ENCODE measurements at places on chromosomes 5 and 9. TPM values are rescaled to one million over a fixed set of nuclear protein-coding genes. Genes with fewer than 3 reads are reported as not detected.

Gene COL5A1
- total RNA-seq = 0.10 TPM

Gene ST6GALNAC4
- total RNA-seq = 22.3 TPM

Gene C1QTNF2
- not detected for total RNA-seq

Gene MINAR2
- total RNA-seq = not detected

Gene LPAR1
- total RNA-seq = not detected

Gene CYSRT1
- 0.17 TPM for total RNA-seq

Gene SET
- 669 TPM for total RNA-seq

DNA sequence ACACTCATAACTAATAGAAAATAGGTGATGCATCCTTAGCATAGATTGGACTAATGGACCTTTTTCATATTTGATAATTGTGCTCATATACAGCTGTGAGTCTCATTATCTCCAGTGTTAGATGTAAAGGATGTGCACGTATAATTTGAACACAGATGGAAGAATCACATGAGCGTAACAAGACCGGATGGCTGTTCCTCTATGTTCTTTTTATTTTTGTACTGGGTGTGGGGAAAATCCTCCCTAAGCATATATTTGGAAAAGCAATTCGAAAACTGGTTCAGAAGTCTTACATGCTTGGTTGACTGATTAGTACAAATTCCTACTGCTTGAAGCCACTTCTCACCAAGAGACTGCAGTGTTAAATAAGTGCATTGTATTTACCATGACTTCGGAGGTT is 230.2 kb downstream of the AOPEP start:
- no peaks in the 10 kb centered on the region for H3K27me3 ChIP-seq
- H3K4me3 ChIP-seq = no peak overlapping the region
- H3K27ac ChIP-seq = no peak overlapping the region

GRCh38 chr9:100368672-100369071 is 15.9 kb upstream of the TEX10 start:
- no peak overlapping the region for H3K4me3 ChIP-seq
- no peaks in the 10 kb centered on the region for H3K4me1 ChIP-seq
- no peak overlapping the region for H3K27ac ChIP-seq

DNA sequence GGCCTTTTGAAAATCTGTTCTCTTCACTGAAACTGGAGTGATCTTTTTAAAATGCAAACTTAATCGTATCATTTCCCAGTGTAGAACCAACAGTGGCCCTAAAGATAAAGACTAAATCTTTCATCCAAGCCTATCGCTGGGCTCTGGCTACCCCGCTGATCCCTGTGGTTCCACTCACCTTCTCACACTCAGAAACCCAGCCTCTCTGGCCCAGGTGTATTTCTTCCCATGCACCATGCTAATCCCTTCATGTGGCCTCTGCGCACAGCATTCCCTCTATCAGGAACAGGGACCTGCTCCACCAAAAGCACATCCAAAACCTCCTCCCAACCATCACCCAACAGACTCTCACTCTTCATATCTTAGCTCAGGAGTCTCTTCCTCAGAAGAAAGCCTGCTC is 214.1 kb upstream of the DAPK1 start:
- peaks cover 17% of the 10 kb centered on the region for H3K27me3 ChIP-seq
- H3K36me3 ChIP-seq = no peaks in the 10 kb centered on the region
- H3K4me1 ChIP-seq = no peaks in the 10 kb centered on the region
- DNase-seq = no peak

- H3K27ac ChIP-seq = peak overlapping the region; percentile 10
- peak overlapping the region; percentile 72 for H3K4me3 ChIP-seq
- H3K4me1 ChIP-seq = peaks cover 21% of the 10 kb centered on the region
These were observed 47.8 kb upstream of the PSD2 start for GRCh38 chr5:139747583-139748504.

DNA sequence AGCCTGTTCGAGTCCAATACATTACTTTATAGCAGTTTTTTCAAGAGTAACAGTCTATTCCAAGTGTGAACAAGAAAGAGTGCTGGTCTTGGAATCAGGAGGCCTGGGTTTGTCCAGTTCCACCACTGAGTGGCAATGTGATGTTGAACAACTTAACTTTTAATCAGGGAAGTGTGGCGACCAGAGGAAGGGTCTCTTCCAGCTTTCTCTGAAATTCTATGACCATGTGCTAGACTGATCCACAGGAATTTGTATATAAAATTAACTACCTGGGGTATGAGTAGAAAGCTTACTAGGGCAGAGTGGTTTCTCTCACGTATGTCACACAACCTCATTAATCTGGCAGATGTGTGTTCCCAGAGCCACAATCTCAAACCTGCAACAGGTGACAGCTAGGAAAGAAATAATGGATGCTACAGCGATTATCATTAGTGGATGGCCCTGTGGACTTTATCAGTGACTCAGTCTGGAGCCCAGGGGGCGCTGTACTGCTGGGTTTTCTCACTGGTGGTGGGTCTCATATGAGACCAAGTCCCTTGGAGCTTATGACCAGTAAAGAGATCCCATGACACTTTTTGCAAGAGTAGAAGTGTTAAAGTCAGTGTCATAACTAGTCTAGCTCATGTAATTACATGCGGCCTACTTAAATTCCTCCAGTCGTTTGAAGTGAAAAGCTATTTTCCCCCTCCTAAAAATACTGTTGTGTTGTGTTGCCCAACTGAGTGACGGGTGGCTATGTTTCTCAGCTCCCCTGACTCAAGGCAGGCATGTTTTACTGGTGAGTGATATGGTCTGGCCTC is 116.5 kb downstream of the GDNF start:
- H3K4me3 ChIP-seq = no peak overlapping the region
- peak; percentile 18 for DNase-seq
- peaks cover 26% of the 10 kb centered on the region for H3K4me1 ChIP-seq
- H3K27ac ChIP-seq = no peak overlapping the region
- H3K27me3 ChIP-seq = no peaks in the 10 kb centered on the region

DNA sequence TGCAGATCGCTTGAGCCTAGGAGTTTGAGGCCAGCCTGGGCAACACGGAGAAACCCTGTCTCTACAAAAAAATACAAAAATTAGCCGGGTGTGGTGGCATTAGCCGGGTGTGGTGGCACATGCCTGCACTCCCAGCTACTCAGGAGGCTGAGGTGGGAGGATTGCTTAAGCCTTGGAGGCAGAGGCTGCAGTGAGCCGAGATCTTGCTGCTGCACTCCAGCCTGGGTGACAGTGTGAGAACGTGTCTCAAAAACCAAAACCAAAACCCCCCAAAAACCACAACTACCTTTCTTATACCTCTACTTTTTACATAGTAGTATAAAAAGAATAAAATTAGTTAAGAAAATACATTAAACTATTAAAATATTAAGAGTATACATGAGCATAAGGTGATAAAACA is 121.2 kb downstream of the RAPGEF6 start:
- DNase-seq = peak; percentile 27
- no peak overlapping the region for H3K4me3 ChIP-seq
- no peaks in the 10 kb centered on the region for H3K27me3 ChIP-seq

- DNase-seq = no peak
- H3K27ac ChIP-seq = no peak overlapping the region
- no peaks in the 10 kb centered on the region for H3K36me3 ChIP-seq
These were observed 42.3 kb upstream of the ZSWIM6 start for GRCh38 chr5:61289669-61290306.

GRCh38 chr9:37798677-37799076 is 1.9 kb upstream of the DCAF10 start:
- peak overlapping the region; percentile 54 for H3K27ac ChIP-seq
- no peak overlapping the region for H3K4me3 ChIP-seq
- peaks cover 2% of the 10 kb centered on the region for H3K36me3 ChIP-seq
- H3K4me1 ChIP-seq = peaks cover 33% of the 10 kb centered on the region
- no peaks in the 10 kb centered on the region for H3K27me3 ChIP-seq

- H3K27ac ChIP-seq = no peak overlapping the region
- H3K36me3 ChIP-seq = peaks cover 55% of the 10 kb centered on the region
- H3K27me3 ChIP-seq = no peaks in the 10 kb centered on the region
- no peak overlapping the region for H3K4me3 ChIP-seq
- no peak for DNase-seq
- no peaks in the 10 kb centered on the region for H3K4me1 ChIP-seq
These were observed 199.4 kb downstream of the GAPVD1 start for GRCh38 chr9:125460883-125461635.

DNA sequence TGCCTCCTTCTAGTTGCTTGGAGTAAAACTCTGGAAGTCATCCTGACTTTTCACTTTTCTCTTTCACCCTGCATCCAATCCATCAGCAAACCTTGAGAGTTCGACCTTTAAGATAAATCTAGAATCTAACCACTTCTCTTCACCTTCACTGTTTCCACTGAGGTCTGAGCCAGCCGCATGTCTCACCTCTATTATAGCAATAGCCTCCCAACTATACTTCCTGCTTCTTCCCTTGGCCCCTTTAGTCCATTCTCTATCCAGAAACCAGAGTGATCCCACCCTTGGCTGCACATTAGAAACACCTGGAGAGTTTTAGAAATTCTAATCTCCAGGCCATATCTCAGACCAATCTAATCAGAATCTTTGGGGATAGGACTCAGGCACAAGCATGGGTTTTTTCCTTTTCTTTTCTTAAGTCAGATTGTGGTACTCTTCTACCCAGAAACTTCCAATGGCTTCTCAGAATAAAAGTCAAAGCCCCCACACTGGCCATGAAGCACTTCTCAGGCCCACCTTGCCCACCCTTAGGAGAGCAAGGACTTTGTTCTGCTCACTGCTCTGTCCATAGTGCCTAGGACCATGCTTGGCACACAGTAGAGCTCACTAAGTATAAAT is 33.1 kb downstream of the MFAP3 start:
- peaks cover 11% of the 10 kb centered on the region for H3K4me1 ChIP-seq
- no peaks in the 10 kb centered on the region for H3K36me3 ChIP-seq
- no peak for DNase-seq
- H3K4me3 ChIP-seq = no peak overlapping the region

GRCh38 chr9:127613583-127613954 is 1.5 kb downstream of the STXBP1 start:
- peak overlapping the region; percentile 79 for H3K4me3 ChIP-seq
- no peaks in the 10 kb centered on the region for H3K36me3 ChIP-seq
- H3K4me1 ChIP-seq = peaks cover 18% of the 10 kb centered on the region
- DNase-seq = no peak
- no peak overlapping the region for H3K27ac ChIP-seq
- peaks cover 15% of the 10 kb centered on the region for H3K27me3 ChIP-seq

GRCh38 chr5:68428231-68428811 is 212.8 kb downstream of the PIK3R1 start:
- no peak overlapping the region for H3K27ac ChIP-seq
- H3K36me3 ChIP-seq = no peaks in the 10 kb centered on the region
- DNase-seq = no peak
- peaks cover 5% of the 10 kb centered on the region for H3K27me3 ChIP-seq
- peaks cover 54% of the 10 kb centered on the region for H3K4me1 ChIP-seq
- H3K4me3 ChIP-seq = no peak overlapping the region

DNA sequence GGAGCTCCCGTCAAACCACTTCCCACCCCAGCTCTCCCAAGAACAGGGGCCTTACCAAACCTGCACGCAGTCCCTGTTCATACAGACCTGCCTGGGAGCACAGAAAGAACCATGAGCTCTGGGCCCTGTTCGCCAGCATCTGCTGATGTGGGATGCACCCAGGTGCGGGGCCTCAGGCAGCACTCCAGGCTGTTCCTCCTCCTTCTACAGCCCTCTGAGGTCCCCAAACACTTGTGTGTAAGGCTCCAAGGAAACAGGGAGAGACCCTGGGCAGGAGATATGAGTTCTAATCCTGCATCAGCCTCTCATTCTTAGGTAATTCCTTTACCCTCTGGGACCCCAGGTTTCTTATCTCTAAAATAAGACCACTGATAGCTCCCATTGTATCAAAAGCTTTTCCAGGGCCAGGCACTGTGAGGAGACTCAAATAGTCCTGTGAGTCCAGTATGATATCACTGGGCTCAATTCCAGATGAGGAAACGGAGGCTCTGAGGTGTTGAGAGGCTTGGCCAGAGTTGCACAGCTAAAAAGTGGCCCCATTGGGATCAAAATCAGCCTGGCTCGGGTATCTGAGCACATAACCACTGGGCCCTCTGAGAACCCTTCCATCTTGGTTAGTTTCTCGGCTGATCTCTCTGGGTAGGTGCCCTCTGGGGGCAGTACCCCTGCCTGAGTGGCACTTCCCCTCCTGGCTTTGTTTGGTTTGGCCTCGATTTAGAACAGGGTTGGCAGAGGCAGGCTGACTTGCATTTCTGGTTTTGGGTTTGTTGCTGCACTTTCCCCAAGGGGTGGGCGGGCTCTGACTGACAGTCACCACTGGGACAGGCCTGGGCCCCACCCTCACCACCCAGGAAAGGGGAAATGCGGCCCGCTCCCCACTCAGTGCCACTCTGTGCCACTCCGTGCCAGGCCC is 116.8 kb downstream of the RGS3 start:
- peak overlapping the region; percentile 92 for H3K27ac ChIP-seq
- H3K4me1 ChIP-seq = peaks cover 68% of the 10 kb centered on the region
- H3K36me3 ChIP-seq = peaks cover 11% of the 10 kb centered on the region
- DNase-seq = peak; percentile 84
- H3K4me3 ChIP-seq = peak overlapping the region; percentile 81

All from activated naive CD4-positive, alpha-beta T cell treated with anti-CD3 and anti-CD28 coated beads for 36 hours (primary cell).